ENCODE measurements at places on chromosomes 6 and 20.

GRCh38 chr6:6882592-6882991 lies 225.2 kb upstream of the RREB1 start:
- DNase-seq, result no peak

DNA sequence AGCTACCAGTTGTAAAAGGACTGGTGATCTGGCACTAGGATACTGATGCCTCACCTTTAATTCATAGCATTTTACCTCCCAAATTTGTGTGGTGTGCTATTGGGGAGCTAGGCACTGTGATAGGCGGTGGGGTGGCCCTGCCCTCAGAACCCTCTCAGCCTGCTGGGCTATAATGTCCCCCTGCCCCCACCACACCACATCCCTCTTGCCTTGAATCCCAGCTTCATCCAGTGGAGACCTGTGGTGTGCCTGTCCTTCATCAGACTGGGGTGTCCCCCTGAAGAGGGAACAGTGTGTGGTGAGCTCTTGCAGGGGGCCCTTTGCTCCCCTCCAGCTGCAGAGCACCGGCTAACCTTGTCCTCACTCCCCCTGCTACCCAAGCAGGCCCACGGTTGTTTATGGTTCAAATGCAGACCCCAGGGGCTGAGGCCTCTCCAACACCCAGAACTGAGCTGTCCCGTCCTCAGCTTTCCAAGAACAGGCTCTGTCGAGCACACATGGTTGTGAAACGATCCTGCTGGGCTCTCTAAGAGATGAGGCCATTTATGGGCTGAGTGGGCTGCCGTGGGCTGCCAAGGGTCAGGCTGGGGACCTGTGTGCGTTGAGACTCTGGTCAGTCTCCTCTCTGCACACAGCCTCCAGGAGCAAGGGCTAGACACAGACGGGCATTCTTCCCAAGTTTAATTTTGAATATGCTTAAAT lies 26.9 kb upstream of the VEGFA start:
- no peak for DNase-seq

- DNase-seq, result no peak
These were observed 133.2 kb downstream of the MRPL14 start for GRCh38 chr6:43993881-43994523.

DNA sequence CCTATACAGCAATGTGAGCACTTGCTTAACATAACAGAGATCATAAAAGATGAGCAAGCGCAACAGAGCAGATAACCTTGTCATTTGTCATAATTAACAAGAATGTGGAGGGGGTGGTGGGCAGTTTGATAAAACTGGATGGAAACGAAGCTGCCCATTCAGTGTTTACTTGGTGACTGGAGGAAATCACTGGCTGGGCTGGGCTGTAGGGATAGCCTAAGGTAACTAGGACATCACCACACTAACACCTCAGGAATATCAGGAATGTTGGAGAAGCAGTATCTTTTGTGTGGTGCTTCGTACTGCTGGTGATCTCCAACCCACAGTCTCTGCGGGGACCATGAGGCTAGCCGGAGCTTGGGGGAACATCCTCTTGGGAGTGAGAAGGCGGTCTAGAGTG lies 218.4 kb downstream of the HIVEP2 start:
- no peak for DNase-seq

- no peak for DNase-seq
These were observed 26.1 kb upstream of the F13A1 start for GRCh38 chr6:6346427-6347023.

GRCh38 chr20:63610581-63611435 lies 16.1 kb downstream of the GMEB2 start:
- DNase-seq, result no peak

DNA sequence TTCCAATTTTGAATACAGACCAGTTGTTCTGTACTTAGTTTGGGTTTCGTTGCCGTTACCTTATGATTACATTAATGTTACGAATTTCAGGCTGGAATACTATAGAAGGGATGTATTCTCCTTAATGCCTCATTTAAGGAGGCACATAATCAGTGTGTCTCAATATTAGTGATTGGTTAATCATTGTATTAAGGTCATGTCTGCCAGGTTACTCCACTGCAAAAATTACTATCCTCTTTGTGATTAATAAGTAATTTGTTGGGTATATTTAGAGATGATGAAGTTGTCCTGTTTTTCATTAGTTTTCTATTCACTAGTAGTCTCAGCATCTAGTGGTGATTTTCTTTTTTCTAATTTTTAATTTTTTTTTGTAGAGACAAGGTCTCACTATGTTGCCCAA lies 66.3 kb downstream of the CBFA2T2 start:
- no peak for DNase-seq

- no peak for DNase-seq
These were observed 17.2 kb upstream of the HCK start for GRCh38 chr20:32034581-32035425.

- DNase-seq, result no peak
These were observed 237.7 kb downstream of the FOXA2 start for GRCh38 chr20:22346716-22347115.

GRCh38 chr6:47179286-47179685 lies 130.4 kb downstream of the TNFRSF21 start:
- DNase-seq, result no peak

GRCh38 chr6:25478973-25479372 lies 173.0 kb upstream of the SCGN start:
- no peak for DNase-seq

- DNase-seq, result no peak
These were observed 2.7 kb upstream of the TRERF1 start for GRCh38 chr6:42454428-42454791.

- DNase-seq, result no peak
These were observed 43.7 kb downstream of the TRMT11 start for GRCh38 chr6:126030045-126030444.

DNA sequence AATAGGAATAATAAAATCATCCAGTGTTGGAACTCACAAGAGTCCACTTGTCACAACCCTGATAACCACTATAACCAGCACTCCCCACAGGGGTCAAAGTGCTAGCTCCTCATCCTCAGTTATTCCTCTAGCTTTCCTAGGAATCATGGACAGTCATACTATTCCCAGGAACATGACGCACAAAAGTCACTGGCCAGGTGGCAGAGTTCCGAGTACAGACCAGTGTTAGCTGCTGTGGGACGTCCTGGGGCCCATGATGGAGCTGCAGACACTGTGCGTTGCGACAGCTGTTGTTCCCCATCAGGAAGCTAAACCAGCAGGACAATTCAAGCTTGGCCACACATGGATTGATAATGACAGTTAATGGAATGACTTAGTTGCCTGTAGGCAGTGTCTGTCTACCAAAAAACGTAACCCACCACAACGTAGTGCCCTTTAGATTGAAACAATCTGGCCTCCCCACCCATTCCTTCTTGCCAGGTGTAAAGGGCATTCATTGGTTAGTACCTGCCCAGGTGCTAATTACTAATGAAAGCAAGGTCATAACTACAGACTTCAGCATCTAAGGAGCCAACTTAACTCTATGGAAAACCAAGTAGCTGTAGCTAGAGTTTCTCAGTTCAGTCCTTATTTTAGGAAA lies 17.4 kb downstream of the EZR start:
- DNase-seq, result no peak

- DNase-seq, result peak; percentile 1
These were observed 548 bp downstream of the AGPAT4 start for GRCh38 chr6:161273274-161273751.

- no peak for DNase-seq
These were observed 1.1 kb downstream of the ATP6V1G2 start for GRCh38 chr6:31545291-31545690.

GRCh38 chr20:43416591-43417228 lies 41.0 kb upstream of the SRSF6 start:
- DNase-seq, result no peak

DNA sequence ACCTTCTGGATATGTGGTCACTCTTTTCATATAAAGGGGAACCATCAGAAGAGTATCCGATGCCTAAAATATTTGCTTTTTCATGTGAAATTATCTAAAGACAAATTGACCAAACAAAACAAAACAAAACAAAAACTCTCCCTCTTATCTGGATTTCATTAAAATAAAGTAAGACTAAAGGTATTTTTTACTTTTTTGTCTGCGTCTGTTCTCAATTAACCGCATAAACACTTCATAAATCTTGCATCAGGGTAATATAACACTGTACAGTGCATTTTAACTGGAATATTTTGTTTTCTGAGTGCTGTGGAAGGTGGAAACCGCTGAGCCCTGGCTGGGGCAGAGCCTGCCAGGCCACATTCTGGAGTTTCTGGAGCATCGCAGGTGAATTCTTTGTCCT lies 234.1 kb upstream of the ZFP64 start:
- DNase-seq, result no peak
